ENCODE measurements at places on chromosomes 11 and 22. TPM values are rescaled to one million over a fixed set of nuclear protein-coding genes. Genes with fewer than 3 reads are reported as not detected.
A peak's percentile ranks its signal among the peaks of the same experiment; 100 is the strongest.

Gene GRAP2
- total RNA-seq = not detected

GRCh38 chr11:17489751-17490150 lies 13.1 kb upstream of the ABCC8 start:
- no peak for DNase-seq

Gene COMMD9
- 121 TPM for total RNA-seq

GRCh38 chr11:79683930-79684329 lies 243.1 kb upstream of the TENM4 start:
- DNase-seq = no peak

GRCh38 chr11:3165152-3165705 lies at the start of gene OSBPL5:
Gene OSBPL5, minus strand, starts transcription at chr11:3165310. Its CDS starts 36,162 bp downstream, at chr11:3129148.
- DNase-seq = peak; percentile 25

Gene TBX10
- not detected for total RNA-seq

DNA sequence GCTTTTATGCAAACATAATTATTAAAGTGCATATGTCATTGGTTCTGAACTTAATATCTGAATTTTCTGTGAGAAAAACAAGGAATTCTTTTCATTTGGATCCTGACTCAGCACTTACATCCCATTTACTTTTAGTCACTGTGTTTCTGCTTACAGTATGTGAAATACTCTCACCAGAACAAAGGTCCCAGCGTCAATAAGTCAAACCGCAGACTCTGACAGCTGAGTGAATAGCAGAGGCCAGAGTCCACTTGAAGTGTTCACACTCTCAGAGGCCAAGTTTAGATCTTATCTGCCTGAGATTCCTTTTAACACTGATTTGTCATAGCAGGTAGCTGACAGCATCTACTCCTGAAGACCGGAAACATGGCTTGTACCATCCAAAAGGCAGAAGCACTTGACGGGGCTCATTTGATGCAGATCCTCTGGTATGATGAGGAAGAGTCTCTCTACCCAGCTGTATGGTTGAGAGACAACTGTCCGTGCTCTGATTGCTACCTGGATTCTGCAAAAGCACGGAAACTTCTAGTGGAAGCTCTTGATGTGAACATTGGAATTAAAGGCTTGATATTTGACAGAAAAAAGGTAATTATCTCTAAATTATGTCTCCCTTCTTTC lies 14.6 kb downstream of the BBOX1 start:
- DNase-seq = peak; percentile 73

GRCh38 chr11:86632499-86633269 lies 39.7 kb downstream of the ME3 start:
- peak; percentile 96 for DNase-seq

GRCh38 chr22:37701141-37701786 lies 4.4 kb downstream of the TRIOBP start:
- DNase-seq = no peak

DNA sequence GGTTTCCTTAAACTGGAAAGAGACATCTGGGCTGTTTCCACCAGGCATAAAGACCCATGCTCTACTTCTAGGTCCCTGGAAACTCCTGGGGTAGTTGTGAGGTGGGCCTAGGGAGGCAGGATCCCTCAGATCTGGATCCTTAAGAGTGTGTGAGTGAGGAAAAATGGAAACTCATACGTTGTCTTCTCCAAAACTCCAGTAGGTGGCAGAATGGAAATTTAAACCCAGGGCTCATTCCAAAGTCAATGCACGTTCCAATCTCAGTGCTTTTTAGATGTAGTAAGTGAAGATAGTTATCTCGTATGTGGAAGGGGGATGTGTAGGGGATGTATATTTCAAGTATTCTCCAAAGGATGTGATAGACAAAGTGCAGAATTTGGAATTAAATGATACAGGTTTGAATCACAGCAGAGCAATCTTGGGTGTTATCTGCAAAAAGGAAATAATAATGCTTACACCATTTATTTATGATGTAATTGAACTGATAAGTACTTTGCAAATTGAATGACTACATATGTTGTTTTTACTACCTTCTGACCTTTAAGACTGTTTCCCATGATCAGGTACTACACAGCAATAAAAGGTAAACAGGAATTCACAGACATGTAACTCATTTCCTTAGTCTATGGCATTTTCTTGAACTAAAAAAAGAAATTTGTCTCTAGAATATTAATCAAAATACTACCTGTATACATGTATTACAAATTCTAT lies 13.1 kb upstream of the MMP1 start:
- DNase-seq = peak; percentile 13

DNA sequence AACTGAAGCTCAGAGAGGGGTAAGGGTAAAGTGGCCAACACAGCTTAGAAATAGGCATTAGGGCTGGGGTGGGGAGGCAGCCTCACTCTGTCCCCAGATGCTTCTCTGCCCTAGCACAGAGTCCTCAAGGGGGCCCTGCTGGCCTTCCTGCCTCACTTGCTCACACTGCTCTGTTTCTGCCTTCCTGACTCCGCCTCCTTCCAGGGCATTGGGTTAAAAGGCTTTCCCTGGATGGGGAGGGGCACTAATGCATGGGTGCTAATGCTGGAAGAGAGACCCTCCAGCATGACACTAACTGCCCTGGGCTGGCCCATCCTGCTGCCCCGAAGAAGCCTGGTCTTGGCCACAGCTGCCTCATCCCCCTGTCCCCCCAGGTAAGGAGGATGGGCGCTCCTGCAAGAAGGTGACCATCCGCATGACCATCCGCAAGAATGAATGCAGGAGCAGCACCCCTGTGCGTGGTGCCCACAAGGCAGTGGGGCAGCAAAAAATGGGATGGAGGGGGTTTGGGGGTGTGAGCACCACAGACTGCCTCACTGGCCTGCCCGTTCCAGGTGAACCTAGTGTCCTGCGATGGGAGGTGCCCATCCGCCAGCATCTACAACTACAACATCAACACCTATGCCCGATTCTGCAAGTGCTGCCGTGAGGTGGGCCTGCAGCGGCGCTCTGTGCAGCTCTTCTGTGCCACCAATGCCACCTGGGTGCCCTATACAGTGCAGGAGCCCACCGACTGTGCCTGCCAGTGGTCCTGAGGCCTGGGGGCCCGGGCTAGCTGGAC lies 74.0 kb upstream of the MYOD1 start:
- no peak for DNase-seq

GRCh38 chr11:57370251-57370650 lies 10.7 kb downstream of the PRG3 start:
- no peak for DNase-seq

DNA sequence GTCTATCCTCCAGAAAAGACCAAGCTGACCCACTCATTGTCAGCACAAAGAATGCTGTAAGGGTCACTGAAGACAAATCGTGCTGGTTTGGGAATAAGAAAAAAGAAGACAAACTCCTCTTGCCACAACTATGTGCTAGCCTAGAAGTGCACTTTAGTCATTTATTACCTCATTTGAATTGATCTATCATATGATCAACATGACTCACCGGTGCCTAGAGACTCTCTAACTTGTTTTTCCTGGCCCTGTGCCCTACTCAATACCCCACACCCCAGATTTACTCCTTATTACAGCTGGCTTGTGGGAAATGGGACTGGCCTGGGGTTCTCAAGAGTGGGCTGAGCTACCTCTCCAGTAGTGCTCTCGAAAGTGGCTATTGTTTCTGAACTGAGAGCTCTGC lies 35.9 kb upstream of the HORMAD2 start:
- DNase-seq = peak; percentile 46

Data from A172 (cell line).